ENCODE measurements at places on chromosomes 12 and 14.
A peak's percentile ranks its signal among the peaks of the same experiment; 100 is the strongest.

GRCh38 chr12:109763201-109763841 is 49.7 kb downstream of the FAM222A start:
- DNase-seq, result no peak

DNA sequence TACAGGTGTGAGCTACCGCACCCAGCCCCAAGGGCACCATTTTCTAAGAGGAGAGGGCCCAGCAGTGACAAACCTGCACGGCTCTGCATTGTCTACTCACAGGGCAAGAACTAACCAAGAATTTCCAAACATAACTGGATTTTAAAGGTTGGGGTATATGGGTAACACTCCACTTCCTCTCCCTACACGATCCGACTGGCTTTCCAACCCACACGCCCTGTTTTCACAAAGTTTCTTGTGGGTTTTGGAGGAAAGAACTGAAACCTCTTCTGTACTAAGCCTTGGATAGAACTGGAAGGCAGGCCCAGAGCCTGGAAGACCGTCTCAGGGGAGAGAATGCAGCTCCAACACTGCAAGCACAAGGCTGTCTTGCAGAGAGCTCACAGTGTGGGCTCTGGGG is 24.9 kb downstream of the SNRNP35 start:
- DNase-seq, result no peak

GRCh38 chr12:25825446-25825845 is 133.0 kb upstream of the RASSF8 start:
- no peak for DNase-seq

GRCh38 chr14:22579236-22579635 is 9.8 kb downstream of the DAD1 start:
- no peak for DNase-seq

GRCh38 chr12:26830363-26830762 is 2.6 kb downstream of the ITPR2 start:
- DNase-seq, result no peak

DNA sequence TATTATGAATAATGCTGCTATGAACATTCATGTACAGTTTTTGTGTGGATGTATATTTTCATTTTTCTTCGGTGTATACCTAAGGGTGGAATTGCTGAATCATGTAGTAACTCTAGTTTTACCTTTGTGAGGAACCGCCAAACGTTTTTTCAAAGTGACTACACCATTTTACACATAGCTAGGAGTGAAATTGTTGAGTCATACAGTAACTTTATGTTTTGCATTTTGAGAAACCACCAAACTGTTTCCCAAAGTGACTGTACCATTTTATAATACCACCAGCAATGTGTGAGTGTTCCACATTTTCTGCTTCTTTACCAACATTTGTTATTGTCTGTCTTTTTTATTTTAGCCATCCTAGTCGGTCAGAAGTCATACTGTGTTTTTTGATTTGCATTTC is 3.1 kb upstream of the TPH2 start:
- no peak for DNase-seq

DNA sequence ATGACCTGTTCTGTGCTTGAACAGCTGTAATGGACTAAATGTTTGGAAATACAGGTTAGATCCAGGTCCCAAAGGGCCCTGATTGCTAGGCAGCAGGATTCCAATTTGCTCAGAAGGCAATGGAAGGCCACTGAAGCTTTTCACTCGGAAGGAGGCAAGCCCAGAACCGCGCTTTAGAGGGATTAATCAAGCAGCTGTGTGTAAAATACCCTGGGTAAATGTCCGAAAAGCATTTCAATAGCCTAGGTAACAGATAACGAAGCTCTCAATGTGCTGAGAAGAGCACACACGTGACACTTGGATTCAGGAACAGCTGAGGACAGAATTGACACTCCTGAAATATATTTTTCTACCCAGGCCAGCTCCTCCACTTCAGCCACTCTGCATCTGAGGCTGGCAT is 436.1 kb downstream of the TMEM132D start:
- no peak for DNase-seq

DNA sequence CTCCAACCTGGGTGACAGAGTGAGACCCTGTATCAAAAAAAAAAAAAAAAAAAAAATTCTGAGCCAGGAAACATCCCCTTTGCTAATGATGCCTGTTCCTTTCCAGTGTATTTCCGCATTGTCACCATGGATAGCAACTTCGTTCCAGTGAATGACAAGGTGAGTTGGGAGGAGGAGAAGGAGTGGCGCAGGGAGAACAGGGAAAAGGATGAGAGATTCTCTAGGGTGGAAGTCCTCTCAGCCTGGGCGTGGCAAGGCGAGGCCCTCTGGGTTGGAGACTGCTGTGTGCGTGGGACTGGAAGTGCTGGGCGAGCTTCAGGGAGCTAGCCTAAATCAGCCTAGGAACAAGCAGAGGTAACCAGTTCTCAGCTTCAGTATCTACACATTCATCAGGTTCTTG is 7.2 kb downstream of the A2ML1 start:
- DNase-seq, result no peak

GRCh38 chr12:1346126-1346525 is 248.3 kb downstream of the FBXL14 start:
- DNase-seq, result no peak

GRCh38 chr12:2386566-2386965 is 333.8 kb downstream of the CACNA1C start:
- DNase-seq, result no peak

DNA sequence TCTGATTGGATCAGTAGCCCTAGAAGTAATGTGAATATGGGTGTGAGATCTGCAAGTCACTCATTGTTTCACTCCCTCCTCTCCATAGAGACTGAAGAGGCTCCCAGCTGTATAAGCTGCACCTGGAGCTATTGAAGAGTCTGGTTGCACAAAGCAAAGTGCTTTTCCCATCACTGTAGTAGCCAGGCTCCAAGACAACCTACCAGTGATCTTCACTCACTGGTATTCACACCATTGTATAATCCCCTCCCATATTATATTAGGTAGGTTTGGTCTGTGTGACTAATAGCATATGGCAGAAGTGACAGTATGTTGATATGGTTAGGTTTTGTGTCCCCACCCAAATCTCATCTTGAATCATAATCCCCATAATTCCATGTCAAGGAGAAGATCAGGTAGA is 64.4 kb downstream of the ZFC3H1 start:
- DNase-seq, result no peak

DNA sequence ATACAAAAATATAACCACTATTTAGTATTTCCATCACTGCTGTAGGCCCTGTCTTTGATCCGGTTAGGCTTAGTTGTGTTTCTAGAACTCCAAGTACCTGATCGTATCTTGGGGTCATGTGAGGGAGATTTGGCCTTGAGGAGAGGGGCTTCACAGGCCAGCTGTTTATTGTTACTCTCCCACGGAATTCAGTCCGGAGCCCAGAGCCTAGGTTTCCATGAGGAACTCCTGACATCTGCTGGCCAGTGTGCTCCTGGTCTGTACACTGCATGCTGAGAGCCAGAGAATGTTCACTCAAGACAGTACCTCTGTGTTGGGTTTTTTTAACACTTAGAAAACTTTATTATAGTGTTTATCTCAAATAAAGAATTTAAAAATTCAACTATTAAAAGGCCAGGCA is 341.0 kb upstream of the TMEM132C start:
- no peak for DNase-seq

DNA sequence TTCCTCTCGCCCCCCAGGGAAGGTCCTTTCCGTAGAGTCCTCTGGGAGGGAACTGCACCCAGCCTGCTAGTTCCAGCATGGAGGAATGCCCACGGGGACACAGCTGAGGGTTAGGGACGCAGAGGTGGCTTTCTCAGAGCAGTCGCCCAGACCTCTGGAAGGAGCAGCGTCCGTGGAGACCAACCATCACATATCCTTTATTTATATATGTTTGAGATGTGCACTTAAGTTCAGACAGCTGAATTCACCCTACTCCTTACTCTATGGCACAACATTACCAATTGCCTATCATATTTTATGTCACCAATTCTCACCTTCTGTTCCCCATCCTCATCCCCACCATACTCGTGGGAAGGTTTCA is 305.6 kb upstream of the DIO3 start:
- no peak for DNase-seq

GRCh38 chr12:121804417-121805111 is 755 bp downstream of the SETD1B start:
- no peak for DNase-seq

GRCh38 chr14:100291305-100292075 is 14.8 kb downstream of the SLC25A29 start:
- no peak for DNase-seq

DNA sequence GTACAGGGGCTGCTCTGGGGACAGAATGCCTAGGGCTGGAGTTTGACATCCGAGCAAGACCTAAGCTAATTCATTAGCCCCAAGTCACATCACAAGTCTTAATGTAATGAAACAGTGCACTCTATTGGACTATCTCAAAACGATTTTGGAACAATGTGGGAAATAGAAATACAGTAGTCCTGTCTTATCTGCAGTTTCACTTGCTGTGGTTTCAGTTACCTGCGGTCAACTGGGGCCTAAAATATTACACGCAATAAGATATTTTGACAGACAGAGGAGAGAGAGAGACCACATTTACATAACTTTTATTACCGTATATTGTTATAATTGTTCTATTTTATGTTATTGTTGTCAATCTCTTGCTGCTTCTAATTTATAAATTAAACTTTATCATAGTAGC is 21.1 kb downstream of the MOAP1 start:
- no peak for DNase-seq

DNA sequence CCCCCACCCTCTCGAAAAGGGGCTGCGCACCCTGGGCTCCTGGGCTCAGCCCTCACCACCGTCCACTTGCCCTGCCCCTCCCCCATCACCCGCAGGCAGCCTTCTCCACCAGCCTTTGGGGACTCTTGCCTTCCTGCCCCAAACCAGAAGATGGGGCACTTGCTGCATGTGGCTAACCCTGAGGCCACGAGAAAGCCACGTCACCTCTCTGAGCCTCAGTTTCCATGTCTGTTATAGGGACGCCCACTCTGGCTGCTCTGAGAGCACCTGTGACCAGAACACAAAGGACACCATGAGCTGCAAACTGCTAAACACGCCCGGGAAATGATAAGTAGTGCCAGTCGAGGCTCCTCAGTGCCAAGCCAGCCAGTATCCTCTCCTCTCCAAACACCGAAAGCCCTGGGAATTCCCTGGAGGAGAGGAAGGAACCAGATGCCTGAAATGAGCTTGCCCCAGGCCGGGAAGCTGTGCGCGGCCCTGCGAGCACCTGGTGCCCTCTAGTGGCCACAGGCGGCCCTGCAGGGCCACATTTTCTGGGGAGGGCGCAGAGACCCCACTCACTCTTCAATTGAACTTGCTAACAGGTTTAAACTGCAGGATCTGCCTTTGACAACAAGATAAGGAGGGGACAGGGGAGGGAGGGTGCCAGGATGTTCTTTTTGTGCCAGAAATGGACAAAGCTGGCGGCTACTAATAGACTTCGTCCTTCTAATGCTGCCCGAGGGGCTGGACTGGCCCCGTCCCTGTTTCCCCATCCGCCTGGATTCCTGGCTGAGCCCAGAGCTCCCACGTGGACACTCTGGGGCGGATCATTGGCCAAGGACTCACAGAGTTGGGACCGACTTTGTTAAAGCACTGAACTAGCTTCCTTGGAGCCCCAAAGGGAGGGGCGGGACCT is 10.2 kb upstream of the SERPINA9 start:
- no peak for DNase-seq

- DNase-seq, result no peak
These were observed 74.6 kb upstream of the MYF6 start for GRCh38 chr12:80632835-80633234.

GRCh38 chr12:10634427-10634826 is 21.0 kb upstream of the MAGOHB start:
- no peak for DNase-seq

- DNase-seq, result no peak
These were observed 114.3 kb upstream of the FGD4 start for GRCh38 chr12:32285021-32285420.

DNA sequence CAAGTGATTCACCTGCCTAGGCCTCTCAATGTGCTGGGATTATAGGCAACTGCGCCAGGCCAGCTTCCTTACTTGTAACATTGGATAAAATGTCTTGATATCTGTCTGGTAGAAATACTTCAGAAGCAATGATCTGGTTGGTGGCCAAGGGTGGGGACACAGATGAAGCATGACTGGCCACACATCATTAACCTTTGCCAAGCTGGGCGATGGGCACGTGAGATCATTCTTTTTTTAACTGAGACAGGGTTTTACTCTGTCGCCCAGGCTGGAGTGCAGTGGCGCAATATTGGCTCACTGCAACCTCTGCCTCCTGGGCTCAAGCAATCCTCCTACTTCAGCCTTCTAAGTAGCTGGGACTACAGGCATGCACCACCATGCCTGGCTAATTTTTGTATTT is 31.1 kb downstream of the PLEKHH1 start:
- DNase-seq, result no peak

- DNase-seq, result no peak
These were observed 282.8 kb downstream of the PAWR start for GRCh38 chr12:79407671-79408622.

DNA sequence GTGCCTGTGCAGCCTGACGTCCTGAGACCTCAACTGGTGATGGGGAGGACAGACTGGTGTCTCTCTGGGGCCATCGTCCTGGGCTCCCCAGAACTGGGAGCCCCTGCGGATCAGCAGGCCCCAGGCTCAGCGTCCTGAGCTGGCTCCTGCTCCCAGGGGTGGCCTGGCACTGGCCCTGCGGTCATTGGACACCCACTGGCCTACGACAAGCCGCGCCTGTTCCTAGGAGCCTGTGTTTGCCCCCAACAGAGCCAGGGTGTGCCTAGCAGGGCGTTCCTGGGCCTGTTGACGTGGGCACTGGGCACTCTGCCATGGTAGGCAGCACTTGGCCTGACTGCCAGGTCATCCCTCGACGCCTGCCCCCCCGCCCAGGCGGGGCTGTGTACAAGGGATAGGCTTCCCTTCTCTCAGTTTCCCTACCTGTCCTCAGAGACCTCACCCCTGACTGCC is 8.4 kb downstream of the ADSS1 start:
- no peak for DNase-seq

DNA sequence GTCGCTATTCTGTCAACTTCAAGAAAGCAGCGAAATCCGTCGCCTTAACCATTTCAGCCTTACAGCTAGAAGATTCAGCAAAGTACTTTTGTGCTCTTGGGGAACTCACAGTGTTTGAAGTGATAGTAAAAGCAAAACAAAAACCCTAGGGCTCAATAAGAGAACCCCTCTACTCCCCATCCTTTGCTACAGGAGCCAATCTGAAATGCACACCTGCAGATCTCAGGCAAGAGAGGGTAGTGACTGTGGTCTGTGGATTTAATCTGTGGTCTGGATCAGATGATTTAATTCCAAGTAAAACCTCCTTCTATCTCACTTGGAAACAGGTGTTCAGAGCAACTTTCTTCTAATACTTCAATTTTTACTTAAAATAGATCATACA is 422.9 kb upstream of the OR4E1 start:
- no peak for DNase-seq

DNA sequence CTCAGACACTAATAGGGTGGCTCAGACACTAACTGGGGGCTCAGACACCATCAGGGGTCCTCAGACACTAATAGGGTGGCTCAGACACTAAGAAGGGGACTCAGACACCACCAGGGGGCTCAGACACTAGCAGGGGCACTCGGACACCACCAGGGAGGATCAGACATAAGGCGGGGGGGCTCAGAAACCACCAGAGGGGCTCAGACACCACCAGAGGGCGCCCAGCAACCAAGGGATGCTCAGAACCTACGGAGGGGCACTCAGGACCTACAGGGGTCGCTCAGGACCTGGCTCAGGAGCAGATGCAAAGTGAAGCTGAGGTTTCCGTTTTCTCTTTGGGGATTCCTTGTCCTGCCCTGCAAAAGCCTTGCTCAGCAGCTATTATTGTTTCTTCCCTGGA is 448.5 kb downstream of the TMEM121 start:
- peak; percentile 14 for DNase-seq

Data from stimulated activated CD4-positive, alpha-beta T cell treated with anti-CD3 and anti-CD28 coated beads, Interleukin-1b, Interleukin-23, amount 100 ng/mL, for 1 hour (primary cell).